ENCODE measurements at places on chromosomes 7 and 10. TPM values are rescaled to one million over a fixed set of nuclear protein-coding genes. Genes with fewer than 3 reads are reported as not detected.

Gene C10orf71
- not detected for total RNA-seq

Gene PDK4
- total RNA-seq = 28.0 TPM

Gene ADRA2A
- 0.20 TPM for total RNA-seq

Gene CFAP69
- 2.0 TPM for total RNA-seq

Gene PNLIPRP2
- 0.06 TPM for total RNA-seq

Gene CDC14C
- total RNA-seq = 0.03 TPM

Gene ZNF777
- 21.0 TPM for total RNA-seq

Gene CALCR
- total RNA-seq = not detected

Gene SUFU
- 6.8 TPM for total RNA-seq

Gene MAGI2
- 0.49 TPM for total RNA-seq

Gene PTER
- 17.7 TPM for total RNA-seq

Gene PRLHR
- not detected for total RNA-seq

Gene ARHGEF35
- 0.55 TPM for total RNA-seq

Gene NODAL
- not detected for total RNA-seq

Gene FZD8
- 4.7 TPM for total RNA-seq

Gene ZNF853
- 2.5 TPM for total RNA-seq

Gene HOXA6
- total RNA-seq = 1.7 TPM

Gene GIMAP7
- not detected for total RNA-seq

Gene EPO
- not detected for total RNA-seq

Gene RBP3
- not detected for total RNA-seq
